Fibroblast of upper back skin (primary cell): ENCODE measurements at places on chromosomes 4 and X.

DNA sequence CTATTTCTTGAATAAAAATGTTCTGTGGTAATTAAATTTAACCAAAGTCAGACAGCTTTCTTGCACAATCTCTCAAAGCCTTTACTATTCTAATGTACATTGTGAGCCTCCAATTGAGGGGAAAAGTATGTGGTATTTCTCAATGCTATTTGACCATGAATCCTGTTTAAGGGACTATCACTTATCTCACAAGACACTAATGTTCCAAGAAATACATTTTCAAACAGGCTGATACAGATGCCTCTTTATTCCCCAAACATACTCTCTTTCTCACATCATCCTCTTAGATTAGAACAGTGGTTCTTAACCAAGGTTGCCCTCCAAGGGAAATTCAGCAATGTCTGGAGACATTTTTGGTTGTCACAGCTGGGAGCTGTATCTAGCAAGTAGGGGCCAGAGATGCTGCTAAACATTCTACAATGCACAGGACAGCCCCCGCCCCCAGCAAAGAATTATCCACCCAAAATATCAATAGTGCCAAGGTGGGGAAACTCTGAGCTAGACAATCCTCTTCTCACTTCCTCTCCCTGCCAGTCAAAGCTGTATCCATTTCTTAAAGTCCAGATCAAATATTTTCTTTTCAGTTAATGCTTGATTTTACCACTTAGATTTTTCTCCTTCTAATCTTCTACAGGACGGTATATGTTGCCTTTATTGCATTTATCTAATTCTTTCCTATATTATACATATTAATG, 129.2 kb upstream of the TRIM2 start:
- DNase-seq: peak; percentile 23

DNA sequence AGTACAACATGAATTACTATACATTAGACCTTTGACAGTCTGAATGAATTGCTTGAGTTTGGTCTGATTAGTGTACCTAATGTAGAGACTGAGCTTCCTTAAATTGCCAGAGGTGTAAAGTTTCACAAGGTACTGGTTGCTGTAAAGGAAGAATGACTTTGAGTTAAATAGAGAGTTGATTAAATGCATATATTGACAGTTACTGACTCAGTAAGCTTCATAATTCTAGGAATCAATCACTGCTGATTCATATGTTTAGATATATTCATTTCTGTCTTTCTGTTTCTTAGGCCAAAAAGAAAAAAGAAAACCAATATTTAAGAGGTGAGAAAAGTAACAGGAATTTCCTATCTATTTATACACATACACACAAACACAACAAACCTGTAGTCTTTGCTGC, 16.2 kb upstream of the ART3 start:
- DNase-seq: no peak

GRCh38 chr4:48073567-48074103, 57.1 kb downstream of the NIPAL1 start:
- DNase-seq: no peak

- peak; percentile 10 for DNase-seq
Measured at GRCh38 chr4:41814565-41814964, 66.0 kb upstream of the PHOX2B start.

- DNase-seq: peak; percentile 20
Measured at GRCh38 chr4:69823481-69824186, 36.3 kb downstream of the SULT1E1 start.

- DNase-seq: no peak
Measured at GRCh38 chr4:36665985-36666527, 384.6 kb downstream of the DTHD1 start.

DNA sequence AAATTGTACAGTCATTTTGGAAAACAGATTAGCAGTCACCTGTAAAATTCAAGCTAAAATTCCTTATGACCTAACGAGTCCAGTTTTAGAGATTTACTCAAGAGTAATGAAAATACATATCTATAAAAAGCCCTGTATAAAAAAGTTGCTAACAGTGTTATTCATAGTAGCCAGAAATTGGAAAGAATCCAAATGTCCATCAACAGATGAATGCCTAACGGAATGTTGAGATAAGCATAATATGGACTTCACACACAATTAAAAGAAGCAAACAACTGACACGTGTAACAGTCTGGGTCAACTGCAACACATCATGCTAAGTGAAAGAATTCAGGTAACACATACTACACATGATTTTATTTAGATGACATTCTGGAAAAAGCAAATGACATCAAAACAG, 584.8 kb upstream of the AGA start:
- no peak for DNase-seq

DNA sequence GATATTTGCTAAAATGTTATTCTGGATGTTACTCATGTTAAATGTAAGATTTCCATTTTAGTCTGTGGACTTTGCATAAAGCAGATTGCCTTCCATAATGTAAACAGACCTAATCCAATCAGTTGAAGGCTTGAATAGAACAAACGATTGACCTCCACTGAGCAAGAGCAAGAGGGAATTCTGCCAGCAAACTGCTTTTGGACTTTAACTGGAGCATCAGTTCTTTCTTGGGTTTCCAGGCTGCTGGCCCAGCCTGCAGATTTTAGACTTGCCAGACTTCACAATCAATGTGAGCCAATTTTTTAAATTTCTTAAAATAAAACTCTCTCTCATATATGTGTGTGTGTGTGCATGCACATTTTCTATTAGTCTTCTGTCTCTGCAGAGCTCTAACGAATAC, 1248.8 kb downstream of the ADGRL3 start:
- DNase-seq: no peak

DNA sequence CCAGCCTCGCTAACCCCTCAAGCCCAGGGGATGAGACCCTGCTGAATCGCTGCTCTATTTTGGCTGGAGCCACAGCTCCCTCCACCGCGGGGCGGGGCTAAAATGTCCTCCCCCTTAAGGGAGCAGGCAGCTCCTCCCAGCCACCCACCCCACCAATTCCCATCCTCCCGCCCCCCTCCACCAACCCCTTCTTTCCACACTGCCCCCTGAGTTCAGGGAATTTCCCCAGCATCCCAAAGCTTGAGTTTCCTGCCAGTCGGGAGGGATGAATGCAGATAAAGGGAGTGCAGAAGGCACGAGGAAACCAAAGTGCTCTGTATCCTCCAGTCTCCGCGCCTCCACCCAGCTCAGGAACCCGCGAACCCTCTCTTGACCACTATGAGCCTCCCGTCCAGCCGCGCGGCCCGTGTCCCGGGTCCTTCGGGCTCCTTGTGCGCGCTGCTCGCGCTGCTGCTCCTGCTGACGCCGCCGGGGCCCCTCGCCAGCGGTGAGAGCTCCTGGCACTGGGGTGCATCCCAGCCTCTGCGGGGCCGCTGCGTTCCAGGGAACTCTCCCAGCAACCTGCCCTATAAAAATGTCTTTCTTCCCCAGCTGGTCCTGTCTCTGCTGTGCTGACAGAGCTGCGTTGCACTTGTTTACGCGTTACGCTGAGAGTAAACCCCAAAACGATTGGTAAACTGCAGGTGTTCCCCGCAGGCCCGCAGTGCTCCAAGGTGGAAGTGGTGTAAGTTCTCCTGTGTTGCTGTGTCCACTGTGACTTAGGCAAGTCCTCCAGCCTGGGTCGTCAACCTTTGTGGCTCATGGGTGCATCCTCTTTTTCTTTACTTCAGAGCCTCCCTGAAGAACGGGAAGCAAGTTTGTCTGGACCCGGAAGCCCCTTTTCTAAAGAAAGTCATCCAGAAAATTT, at the start of gene CXCL6:
Gene CXCL6 (plus strand): TSS at position 306 of the 907 bp plus-strand sequence. CDS start 73 bp downstream, at position 379.
- DNase-seq: no peak

GRCh38 chr4:99878604-99879003, 15.6 kb downstream of the LAMTOR3 start:
- DNase-seq: no peak
